Thymus (tissue), 14 donors: ENCODE measurements at places on chromosomes 16 and 17.

DNA sequence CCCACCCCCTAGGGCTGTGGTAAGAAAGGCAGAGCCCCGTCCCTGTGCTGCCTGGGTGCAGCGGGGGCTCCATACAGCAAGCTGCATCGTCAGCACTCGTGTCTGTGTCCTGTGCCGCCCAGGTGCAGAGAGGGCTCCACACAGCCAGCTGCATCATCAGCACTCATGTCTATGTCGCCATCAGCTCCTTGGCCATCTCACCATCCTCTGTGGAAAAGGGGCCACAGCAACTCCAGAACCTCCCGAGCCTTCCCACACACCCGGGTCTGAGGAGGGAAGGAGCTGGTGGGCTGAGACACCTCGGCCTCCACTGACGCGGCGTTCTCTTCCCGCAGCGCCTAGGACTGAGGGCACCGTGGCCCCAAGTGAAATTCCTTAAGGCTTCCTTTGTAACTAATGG is 72.9 kb upstream of the CHMP6 start:
- DNase-seq, result no peak

- DNase-seq, result no peak
Measured at GRCh38 chr17:50797135-50797810, 30.0 kb upstream of the ANKRD40CL start.

- DNase-seq, result peak; percentile 48
Measured at GRCh38 chr17:36533935-36534839, 481 bp downstream of the MYO19 start.

DNA sequence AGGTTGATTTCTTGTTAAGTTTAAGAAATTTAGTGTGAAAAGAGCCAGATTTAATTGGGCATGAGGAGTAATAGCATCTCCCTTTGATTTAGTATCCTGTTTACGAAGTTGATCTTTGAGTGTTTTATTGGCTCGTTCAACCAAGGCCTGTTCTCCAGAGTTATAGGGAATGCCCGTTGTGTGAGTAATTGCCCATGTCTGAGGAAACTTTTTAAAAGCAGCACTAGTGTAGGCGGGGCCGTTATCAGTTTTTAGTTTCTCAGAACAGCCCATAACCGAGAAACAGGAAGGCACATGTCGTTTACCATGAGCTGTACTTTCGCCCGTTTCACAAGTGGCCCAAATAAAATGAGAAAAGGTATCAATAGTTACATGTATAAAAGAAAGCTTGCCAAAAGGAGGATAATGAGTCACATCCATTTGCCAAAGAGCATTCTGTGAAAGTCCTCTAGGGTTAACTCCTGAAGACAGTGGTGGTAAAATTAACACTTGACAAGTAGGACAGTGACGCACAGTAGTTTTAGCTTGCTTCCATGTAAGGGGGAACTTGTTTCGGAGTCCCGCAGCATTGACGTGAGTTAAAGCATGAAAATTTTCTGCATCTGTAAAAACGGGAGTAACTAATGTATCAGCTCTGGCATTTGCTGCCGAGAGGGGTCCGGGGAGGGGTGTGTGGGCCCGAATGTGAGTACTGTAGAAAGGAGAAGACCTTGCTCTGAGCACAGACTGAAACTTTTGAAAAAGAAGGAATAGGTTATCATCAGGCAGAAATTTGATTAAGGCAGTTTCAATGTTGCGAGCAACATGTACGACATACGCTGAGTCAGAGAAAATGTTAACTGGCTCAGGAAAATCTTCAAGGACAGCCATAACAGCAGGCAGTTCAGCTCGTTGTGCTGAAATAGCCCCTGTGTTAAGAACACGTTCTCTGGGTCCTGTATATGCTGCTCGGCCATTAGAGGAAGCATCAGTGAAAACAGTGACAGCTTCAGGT is 18.5 kb upstream of the KCTD5 start:
- no peak for DNase-seq
